Inflammatory macrophage (primary cell): ENCODE measurements at places on chromosomes 5 and 9.

- DNase-seq = no peak
Observed at GRCh38 chr9:116419181-116419580, 265.6 kb downstream of the PAPPA start.

DNA sequence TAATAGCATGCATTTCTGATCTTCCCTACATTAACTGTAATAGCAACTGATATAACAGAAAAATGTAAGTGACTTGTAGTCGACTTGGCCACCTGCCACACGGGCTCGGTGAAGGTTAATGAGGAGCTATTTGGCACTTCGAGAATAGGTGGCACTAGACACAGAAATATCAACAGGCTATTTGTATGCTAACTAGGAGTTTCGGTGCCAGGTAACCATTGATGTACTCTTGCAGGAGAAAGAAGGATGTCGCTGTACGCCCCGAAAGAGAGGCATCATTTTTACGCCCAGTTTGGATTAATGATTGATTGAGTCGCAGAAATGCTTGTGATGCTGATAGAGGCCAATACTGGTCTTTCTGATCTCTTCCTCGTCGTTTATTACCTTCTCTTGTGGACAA lies 516 bp upstream of the DMRT2 start:
- DNase-seq = no peak

GRCh38 chr5:34731435-34732232 lies 75.5 kb downstream of the RAI14 start:
- no peak for DNase-seq

DNA sequence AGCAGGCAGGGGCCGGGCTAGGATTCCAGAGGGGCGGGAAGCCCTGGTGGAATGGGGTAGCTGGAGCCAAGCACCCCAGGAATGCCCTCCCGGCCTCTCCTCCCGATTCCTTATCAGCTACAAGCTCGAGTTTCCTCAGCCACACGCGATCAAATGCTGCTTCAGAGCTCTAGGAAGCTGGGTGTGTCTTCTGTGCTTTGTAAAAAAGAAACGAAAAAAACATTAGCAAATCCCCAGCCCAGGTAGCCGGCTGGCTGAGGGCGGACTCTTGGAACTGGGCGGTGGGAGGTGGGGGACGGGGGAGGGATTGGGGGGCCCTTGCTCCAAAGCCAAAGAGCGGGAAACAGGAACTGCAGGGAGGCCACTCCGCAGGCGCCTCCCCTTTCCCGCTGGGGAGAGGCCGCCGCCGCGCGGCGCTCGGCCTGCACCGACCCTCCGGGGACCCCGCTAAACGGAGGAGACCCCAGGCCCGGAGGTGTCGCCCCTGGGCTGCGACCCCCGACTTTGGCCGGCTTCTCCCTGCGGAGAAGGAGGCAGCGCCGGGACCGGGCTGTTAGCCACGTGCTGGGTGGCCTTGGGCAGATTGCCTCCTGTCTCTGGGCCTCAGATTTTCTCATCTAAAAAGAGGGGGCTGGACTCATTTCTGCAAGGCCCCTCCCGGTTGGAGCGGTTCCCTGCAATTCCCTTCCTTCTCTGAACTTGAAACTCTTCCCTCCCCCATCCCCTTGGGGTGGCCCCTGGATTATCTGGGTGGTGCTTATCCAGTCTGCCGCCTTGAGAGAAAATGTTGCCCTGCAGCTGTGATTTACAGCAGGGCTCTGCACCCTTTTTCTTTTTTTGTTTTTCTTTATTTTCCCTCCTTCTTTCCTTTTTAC lies 40.9 kb upstream of the FABP6 start:
- peak; percentile 19 for DNase-seq

DNA sequence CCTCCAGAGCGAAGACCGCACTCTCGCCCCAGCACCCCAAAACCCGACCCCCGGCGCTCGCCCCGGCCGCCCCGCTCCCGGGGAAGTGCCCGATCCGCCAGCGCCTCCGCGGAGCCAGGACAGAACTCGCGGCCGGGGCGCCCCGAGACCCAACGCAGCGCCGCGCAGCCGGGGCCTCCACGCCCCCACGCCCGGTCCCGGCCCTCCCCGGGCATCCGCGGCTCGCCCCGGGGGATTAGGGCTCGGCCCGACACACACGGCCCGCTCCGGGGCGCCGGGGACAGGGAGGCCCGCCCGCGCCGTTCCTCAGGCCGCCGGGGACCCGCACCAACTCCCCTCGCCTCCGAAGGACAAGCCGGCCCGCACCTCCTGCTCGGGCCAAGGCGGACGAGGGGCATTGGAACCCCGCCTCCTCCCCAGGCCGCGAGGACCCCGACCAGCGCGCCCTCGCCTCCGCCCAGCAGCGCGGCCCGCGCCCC lies 544 bp downstream of the FNBP1 start:
- no peak for DNase-seq
